Liver (tissue), 10 donors: ENCODE measurements at places on chromosomes 12 and 14. TPM values are rescaled to one million over a fixed set of nuclear protein-coding genes. Genes with fewer than 3 reads are reported as not detected.

DNA sequence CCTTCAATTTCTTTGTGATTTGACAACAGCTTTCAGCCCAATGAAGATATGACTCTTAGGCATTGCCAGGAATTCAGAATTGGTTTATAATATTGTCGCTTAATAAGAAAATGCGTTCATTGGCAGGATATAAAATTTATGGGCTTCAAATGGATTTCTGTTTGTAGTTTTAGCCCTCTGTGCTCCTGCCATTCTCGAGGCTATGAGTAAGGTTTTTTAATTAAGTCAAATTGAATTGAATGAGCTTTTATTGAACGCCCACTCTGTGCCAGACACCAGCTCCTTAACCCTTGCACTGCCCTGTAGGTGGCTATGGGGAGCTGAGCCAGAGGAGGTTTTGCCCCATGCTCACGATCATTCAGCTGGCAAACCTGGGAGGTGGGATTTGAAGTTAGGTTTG is 115.1 kb downstream of the SLC25A47 start:
- no peak overlapping the region for H3K27ac ChIP-seq
- H3K27me3 ChIP-seq, result no peaks in the 10 kb centered on the region
- DNase-seq, result no peak
- H3K4me3 ChIP-seq, result no peak overlapping the region

ART4 gene
- total RNA-seq, result 28.3 TPM

GRCh38 chr14:95895720-95896119 is 19.1 kb downstream of the TUNAR start:
- no peaks in the 10 kb centered on the region for H3K4me1 ChIP-seq
- H3K27me3 ChIP-seq, result no peaks in the 10 kb centered on the region
- no peaks in the 10 kb centered on the region for H3K36me3 ChIP-seq
- H3K4me3 ChIP-seq, result no peak overlapping the region
- no peak overlapping the region for H3K27ac ChIP-seq

SLC2A14 gene
- total RNA-seq, result not detected

DNA sequence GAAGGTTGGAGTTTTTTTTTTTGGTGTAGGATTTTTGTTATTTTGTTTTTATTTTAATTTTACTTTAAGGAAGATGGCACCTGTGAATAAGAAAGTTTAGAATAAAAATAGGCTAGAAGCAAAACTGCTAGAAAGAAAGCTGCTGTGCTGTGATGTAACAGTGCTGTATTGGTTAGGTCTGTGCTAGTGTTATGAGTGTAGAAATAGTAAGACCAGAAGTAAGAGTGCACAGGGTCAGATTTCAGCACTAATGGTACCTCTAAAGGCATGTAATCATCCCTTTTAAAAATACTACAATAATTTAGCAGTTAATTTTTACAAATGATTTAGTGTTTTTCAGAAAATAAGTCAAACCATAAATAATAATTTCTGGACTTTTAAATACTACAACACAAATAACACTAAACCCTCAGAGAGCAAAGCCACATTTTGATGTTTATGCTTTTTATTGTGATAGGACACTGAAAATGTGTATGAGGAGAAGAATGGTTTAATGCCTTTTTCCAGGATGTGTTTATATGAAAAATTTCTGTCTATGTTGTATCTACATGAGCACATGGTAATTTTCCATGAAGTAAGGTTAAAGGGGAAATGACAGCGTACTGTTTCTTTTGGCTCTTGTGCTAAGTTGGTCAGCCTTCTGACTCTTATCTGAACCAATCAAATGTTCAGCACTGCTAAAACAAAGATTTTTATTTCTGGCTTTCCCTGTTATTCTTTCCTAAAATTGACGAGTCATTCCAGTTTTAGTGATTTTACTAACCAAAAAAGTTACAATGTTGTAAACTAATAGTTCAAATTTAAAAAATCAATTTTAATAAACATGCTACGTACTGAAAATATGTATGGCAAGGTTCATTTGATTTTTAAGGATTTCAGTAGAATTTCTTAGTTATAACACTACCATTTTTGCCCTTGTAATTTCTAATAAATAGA is 96.1 kb downstream of the PPHLN1 start:
- H3K4me3 ChIP-seq, result no peak overlapping the region
- no peak for DNase-seq
- H3K4me1 ChIP-seq, result no peaks in the 10 kb centered on the region
- no peaks in the 10 kb centered on the region for H3K27me3 ChIP-seq
- H3K27ac ChIP-seq, result no peak overlapping the region

DNA sequence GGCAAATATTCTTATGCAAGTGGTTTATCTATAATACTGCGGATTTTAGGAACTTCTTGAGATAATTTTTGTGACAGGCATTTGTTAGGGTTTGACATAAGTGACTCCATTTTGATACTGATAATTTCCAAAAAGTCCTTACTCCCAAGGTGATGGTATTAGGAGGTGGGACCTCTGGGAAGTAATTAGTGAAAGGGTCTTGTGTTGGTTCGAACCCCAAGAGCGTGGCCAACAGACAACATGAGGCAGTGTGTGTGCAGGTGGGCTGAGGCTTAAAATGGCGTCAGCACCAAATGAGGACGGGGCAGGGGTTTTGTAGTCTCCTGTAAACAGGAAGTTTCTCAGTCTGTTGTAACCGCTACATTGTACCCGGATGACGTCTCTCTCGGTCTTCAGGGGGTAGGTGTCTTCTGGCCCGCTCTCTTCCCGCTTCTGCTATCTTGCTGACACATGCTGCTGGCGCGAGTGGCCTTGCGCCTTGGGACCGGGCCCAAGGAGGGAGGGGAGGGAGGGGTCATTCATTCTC is 1.7 kb upstream of the C12orf43 start:
- no peak overlapping the region for H3K4me3 ChIP-seq
- DNase-seq, result no peak
- H3K36me3 ChIP-seq, result peaks cover 2% of the 10 kb centered on the region
- H3K27me3 ChIP-seq, result no peaks in the 10 kb centered on the region

DNA sequence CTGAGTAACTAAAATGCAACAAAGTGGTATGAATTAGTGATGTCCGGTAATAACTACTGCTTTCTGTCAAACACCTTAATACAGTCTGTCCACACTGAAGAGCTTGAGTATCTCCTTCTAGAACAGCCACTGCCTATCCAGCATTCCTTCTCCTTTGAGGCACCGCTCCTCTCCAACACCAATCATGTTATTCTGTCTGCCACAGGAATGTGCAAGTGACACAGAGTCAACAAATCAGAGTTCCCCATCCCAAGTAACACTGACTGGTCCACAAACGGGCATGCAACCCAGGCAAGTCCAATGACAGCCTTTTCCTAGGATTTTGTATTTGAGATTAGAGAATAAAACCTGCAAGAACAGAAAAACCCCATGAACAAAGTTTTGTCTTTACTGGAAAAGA is 3.8 kb downstream of the GXYLT1 start:
- no peaks in the 10 kb centered on the region for H3K27me3 ChIP-seq
- peaks cover 20% of the 10 kb centered on the region for H3K4me1 ChIP-seq
- H3K27ac ChIP-seq, result no peak overlapping the region
- no peaks in the 10 kb centered on the region for H3K36me3 ChIP-seq
- H3K4me3 ChIP-seq, result no peak overlapping the region
- DNase-seq, result no peak

DNA sequence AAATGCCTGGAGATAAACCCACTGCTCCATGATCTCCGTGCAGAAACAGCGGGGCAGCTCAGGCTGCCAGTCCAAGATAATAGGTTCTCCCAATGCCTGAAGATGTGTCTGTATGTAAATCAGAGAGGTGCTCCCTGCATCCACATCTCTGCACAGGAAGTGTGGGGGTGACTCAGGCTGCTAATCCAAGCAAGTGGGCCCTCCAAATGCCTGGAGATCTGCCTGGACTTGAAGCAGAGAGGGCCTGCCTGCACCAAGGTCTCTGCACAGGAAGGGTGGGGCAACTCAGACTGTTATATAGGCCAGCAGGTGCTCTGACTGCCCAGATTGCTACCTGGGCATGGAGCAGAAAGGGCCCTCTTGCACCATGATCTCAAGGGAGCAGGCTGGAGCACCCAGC is 504.7 kb downstream of the LRFN5 start:
- H3K27ac ChIP-seq, result no peak overlapping the region
- H3K27me3 ChIP-seq, result no peaks in the 10 kb centered on the region
- H3K36me3 ChIP-seq, result no peaks in the 10 kb centered on the region
- DNase-seq, result no peak
- no peak overlapping the region for H3K4me3 ChIP-seq
- H3K4me1 ChIP-seq, result no peaks in the 10 kb centered on the region

ASCL1 gene
- total RNA-seq, result not detected

- no peak overlapping the region for H3K4me3 ChIP-seq
- DNase-seq, result no peak
- H3K4me1 ChIP-seq, result no peaks in the 10 kb centered on the region
- H3K27me3 ChIP-seq, result peaks cover 3% of the 10 kb centered on the region
- no peaks in the 10 kb centered on the region for H3K36me3 ChIP-seq
Observed at GRCh38 chr12:43052441-43052840, 462.9 kb upstream of the PRICKLE1 start.

DNA sequence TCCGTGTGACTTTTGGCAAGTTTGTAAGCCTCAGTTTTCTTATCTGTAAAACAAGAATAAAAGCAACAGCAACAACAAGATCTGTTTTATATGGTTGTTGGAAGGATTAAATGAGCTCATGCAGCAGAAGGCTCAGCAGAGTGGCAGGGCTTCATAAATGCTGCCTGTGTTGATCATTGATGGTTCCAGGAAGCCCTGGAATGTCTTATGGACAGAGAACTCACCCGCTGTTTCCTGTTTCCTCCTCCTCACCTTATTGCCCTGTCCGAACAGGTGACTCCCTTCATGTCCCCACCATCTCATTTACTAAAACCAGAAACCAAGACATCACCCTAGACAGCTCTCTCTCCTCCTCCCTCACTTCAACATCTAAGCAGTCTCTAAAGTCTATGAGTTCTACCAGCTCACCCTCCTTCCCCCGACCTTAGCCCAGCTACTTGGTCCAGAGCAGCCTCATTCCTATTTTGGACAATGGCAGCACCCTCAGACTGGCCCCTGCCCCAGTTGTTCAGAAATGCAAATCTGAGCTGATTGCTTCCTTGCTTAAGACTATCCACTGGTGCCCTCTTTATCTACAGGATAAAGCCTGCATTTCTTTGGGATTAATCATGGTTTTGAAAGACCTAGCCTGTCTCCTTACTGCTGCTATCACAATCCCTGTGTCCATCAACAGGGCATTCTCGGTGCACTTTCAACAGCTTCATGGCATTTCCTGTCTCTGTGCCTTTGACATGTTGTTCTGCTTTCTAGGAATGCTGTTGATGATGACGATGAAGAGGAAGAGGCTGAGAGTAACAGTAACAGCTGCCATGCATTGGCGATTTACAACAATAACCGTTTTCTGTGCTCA is 21.4 kb upstream of the GSG1 start:
- H3K27me3 ChIP-seq, result no peaks in the 10 kb centered on the region
- H3K27ac ChIP-seq, result no peak overlapping the region
- H3K4me1 ChIP-seq, result no peaks in the 10 kb centered on the region

DNA sequence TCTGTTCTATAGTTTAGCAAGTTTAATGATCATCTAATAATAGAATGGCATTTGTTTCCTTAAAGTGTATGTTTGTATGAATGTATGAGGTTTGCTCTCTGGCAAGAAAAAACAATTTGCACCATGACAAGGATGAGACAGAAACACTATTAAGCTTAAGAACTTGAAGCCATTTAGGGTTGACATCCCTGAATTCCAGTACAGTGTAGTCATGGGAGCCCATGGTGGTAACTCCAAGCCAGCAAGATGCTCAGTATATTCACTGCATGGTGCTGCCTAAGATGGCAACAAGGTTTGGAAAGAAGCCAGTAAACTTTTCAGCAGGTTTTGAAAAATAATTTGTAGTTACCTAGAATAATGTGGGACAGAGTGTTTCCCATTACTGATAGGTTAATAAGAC is 158.6 kb downstream of the PRIMA1 start:
- H3K36me3 ChIP-seq, result no peaks in the 10 kb centered on the region
- H3K27ac ChIP-seq, result no peak overlapping the region
- peaks cover 7% of the 10 kb centered on the region for H3K27me3 ChIP-seq
- no peak for DNase-seq

DNA sequence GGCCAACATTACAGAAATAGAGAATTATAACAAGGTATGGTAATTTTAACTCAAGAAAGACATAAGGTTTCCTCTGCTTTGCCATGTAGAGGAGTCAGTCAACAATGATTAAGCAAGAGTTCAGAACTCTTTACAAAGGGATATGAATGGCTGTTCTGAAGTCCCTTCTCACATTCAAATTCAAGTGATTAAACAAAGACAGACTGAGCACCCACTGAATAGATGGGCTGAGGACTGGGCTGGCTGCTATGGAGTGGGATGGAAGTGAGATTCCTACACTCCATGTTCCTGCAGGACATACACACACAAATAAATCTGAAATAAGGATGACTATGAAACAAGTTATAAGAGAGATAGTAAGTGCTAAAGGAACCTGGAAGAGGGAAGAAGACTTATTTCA is 199.0 kb upstream of the GRIP1 start:
- no peaks in the 10 kb centered on the region for H3K27me3 ChIP-seq
- no peak overlapping the region for H3K27ac ChIP-seq
- DNase-seq, result no peak
- no peaks in the 10 kb centered on the region for H3K4me1 ChIP-seq

- DNase-seq, result peak; percentile 35
- no peak overlapping the region for H3K27ac ChIP-seq
- H3K4me3 ChIP-seq, result no peak overlapping the region
- H3K27me3 ChIP-seq, result no peaks in the 10 kb centered on the region
- H3K36me3 ChIP-seq, result no peaks in the 10 kb centered on the region
- no peaks in the 10 kb centered on the region for H3K4me1 ChIP-seq
Observed at GRCh38 chr14:58138714-58139482, 13.1 kb downstream of the ARMH4 start.

DNA sequence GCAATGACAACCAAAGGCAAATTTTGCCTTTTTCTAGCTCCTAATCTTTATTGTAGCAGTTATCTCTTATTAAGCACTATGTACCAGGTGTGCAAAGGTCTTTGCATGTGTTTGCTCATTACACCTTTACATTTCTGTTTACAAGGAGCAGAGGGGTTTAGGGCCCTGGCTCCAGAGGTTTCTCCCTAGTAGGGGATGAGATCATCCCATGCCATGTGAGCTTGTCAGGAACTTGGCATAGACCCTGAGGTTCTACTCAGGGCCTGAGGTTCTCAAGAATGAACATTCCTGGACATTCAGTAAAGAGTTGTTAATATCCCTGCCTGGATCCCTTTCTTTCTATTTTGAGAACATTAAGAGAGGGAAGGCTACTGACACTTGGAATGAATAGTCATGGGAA is 292.0 kb downstream of the RPAP3 start:
- no peaks in the 10 kb centered on the region for H3K36me3 ChIP-seq
- no peak overlapping the region for H3K4me3 ChIP-seq
- H3K4me1 ChIP-seq, result no peaks in the 10 kb centered on the region
- H3K27me3 ChIP-seq, result no peaks in the 10 kb centered on the region
- no peak for DNase-seq

- no peak overlapping the region for H3K27ac ChIP-seq
- H3K27me3 ChIP-seq, result no peaks in the 10 kb centered on the region
- H3K4me1 ChIP-seq, result no peaks in the 10 kb centered on the region
Observed at GRCh38 chr12:5864972-5865371, 80.1 kb downstream of the ANO2 start.

DNA sequence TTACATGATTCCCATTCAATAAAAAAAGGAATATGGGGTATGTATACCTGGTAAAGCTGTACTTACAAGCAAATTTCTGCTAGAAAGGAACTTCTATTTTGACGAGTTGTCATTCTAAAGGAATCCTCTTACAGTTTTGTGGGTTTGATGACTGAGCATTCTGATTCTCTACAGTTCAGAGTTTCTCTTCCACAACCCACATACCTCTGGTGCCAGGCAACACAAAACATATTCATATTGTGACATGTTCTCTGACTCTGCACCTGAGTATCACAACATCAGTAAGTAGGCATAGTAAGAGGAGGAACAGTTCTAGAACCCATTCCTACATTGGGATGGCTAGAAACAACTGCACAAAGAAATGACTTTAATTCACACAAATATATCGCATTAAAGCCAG is 636.6 kb downstream of the MED13L start:
- no peaks in the 10 kb centered on the region for H3K36me3 ChIP-seq
- no peaks in the 10 kb centered on the region for H3K4me1 ChIP-seq
- no peaks in the 10 kb centered on the region for H3K27me3 ChIP-seq

ETFBKMT gene
- 4.6 TPM for total RNA-seq

SP1 gene
- 36.5 TPM for total RNA-seq
